Upper lobe of left lung (tissue), 6 donors: ENCODE measurements at places on chromosomes 3 and 15.

DNA sequence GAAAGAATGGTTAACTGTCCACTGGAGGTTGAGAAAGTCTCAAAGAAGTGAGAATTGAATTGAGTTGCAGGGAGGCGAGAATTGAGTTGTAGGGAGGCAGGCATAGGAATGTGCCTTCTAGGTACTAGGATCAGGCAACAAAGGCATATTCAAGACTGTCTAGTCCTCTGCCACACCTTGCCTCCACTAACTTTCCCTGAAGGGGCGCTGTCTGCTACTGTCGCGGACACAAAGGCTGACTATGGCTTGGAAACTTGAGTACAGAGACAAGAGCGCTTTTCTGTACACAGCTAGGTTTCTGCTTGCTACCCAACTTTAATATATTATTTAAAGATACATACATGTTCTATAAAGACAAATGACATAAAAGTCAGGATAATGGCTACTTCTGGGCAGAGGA, 10.4 kb upstream of the FBXL22 start:
- H3K36me3 ChIP-seq, result peaks cover 87% of the 10 kb centered on the region
- H3K4me1 ChIP-seq, result no peaks in the 10 kb centered on the region
- H3K4me3 ChIP-seq, result no peak overlapping the region
- no peaks in the 10 kb centered on the region for H3K27me3 ChIP-seq

GRCh38 chr3:71478568-71478967, 105.0 kb downstream of the FOXP1 start:
- H3K4me1 ChIP-seq, result no peaks in the 10 kb centered on the region

DNA sequence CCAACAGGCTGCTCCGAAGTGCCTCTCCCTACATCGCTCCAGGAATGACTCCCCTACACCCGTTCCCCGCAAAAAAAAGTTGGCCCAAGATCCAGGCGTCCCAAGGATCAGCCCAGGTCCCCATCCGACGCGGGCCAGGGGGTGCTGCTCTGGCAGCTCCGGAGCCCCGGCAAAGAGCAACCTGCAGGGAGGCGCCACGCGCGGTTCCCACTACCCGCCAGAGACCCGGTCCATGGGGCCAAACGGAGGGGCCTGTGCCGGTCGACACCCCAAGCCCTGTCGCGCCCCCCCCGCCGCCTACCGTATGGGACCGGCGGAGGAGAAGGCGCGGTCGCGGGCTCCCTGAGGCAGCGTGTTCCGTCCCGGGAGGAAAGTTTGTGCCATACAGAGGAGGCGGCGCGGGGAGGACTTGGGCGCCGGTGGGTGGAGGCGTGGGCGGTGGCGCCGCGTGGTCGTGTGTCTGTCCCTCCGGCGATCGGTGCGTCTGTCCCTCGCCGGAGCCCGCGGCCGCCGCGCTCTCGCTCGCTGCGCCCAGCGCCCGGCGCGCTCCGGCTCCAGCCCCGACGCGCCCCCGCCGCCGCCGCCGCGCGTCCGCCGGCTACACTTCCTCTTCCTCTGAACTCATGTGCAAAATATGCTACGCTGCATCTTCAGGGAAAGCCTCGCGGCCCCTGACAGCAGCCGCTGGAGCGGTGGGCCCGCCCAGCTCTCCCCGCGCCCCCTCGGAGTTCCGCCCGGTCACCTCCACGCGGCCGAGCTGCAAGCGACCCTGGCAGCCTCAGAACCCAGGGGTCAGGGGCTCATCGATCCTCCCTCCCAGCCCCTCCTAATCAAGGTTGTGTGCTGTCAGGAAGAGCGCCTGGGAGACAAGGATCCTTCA, at the start of gene RFTN1:
RFTN1 (minus strand) TSS at position 559 of the 880 bp plus-strand sequence. CDS start 19,830 bp downstream, outside the sequence.
- peak; percentile 95 for DNase-seq
- H3K27me3 ChIP-seq, result no peaks in the 10 kb centered on the region
- peaks cover 55% of the 10 kb centered on the region for H3K4me1 ChIP-seq
- no peaks in the 10 kb centered on the region for H3K36me3 ChIP-seq
- H3K4me3 ChIP-seq, result peak within 1 kb of the TSS; percentile 73

DNA sequence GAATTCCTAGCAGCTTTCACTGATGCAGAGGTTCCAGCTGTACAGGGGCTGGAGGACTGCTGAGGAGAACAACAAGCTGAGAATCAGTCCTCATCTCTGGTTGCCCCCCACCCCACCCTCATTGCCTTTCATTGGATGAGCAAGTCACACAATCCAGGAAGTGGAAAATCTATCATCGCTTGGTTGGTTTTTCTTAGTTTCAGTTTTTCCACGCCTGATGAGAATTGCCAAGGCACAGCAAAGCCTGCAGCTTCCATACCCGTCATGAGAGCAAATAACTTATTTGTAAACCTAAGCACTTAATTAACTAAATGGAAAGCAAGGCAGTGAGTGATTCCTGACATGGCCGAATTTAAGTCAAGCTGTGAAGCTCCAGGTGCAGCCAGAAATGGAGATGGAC, 21.4 kb upstream of the LIPC start:
- DNase-seq, result no peak
- no peaks in the 10 kb centered on the region for H3K36me3 ChIP-seq
- no peak overlapping the region for H3K27ac ChIP-seq
- no peaks in the 10 kb centered on the region for H3K4me1 ChIP-seq

GRCh38 chr3:129593595-129594339, 12.7 kb downstream of the PLXND1 start:
- no peaks in the 10 kb centered on the region for H3K27me3 ChIP-seq
- no peak overlapping the region for H3K4me3 ChIP-seq
- peaks cover 98% of the 10 kb centered on the region for H3K4me1 ChIP-seq
- no peaks in the 10 kb centered on the region for H3K36me3 ChIP-seq
- DNase-seq, result no peak

DNA sequence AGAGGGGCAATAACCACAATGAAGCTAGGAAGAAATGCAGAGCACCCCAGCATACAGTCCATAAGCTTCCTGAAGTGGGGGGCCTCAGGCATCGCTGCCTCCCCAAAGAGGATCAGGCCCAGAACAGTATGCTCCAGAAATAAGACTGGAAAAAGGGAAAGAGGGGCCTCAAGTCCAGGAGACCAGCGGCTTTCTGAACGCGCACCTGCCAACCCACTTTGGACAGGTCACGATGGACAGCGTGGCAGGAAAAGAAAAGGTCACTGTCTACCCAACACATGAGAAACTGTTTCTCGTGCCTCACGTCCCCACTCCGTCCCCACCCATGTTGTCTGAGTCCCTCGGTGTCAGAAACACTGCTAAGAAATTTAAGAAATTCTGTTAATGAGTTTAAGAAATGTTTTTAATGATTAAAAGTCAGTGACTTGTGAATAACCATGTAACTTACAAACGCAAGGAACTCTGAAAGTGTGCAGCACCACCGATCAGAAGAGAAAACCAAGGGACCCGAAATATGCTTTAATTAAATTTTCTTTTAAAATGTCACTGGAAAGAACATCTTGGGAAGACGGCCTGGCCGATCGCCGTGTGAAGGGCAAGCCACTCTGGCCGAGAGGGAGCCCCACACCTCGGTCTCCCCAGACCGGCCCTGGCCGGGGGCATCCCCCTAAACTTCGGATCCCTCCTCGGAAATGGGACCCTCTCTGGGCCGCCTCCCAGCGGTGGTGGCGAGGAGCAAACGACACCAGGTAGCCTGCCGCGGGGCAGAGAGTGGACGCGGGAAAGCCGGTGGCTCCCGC, 1.7 kb upstream of the PPARG start:
- no peak for DNase-seq
- H3K27me3 ChIP-seq, result peaks cover 7% of the 10 kb centered on the region
- no peak overlapping the region for H3K27ac ChIP-seq
- peaks cover 14% of the 10 kb centered on the region for H3K4me1 ChIP-seq
- no peak overlapping the region for H3K4me3 ChIP-seq

DNA sequence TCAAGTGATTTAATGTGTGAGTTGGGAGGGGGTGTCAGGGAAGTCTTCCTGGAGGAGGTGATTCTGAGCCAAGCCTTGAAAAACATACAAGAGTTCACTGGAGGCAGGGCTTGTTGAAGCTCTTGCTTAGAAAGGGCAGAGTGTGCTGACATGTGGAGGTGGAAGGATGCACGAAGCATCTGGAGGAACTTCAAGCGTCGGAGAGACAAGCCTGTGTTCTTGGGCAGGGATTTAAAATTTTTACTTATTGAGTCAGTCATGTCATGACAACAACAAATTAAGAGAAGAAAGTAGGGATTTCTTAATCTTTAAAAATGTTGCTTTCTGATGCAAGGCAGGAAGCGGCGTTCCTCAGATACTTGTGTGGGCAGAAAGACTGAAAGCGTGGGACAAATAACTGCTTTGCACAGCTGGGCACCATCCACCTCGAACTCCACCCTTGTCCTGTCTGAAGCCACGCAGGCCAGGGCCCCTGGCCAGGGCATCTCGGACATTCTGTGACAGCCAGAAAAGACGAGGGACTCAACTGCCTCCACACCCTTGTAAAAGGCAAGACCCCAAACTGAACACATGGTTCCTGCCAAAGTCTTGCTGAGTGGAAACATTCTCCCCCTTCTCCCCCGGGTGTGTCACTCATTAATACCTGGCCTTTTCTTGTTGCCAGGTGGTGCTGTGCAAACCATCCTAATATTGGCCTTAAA, 6.9 kb upstream of the IL16 start:
- no peak overlapping the region for H3K4me3 ChIP-seq
- H3K27me3 ChIP-seq, result no peaks in the 10 kb centered on the region
- DNase-seq, result peak; percentile 83

DNA sequence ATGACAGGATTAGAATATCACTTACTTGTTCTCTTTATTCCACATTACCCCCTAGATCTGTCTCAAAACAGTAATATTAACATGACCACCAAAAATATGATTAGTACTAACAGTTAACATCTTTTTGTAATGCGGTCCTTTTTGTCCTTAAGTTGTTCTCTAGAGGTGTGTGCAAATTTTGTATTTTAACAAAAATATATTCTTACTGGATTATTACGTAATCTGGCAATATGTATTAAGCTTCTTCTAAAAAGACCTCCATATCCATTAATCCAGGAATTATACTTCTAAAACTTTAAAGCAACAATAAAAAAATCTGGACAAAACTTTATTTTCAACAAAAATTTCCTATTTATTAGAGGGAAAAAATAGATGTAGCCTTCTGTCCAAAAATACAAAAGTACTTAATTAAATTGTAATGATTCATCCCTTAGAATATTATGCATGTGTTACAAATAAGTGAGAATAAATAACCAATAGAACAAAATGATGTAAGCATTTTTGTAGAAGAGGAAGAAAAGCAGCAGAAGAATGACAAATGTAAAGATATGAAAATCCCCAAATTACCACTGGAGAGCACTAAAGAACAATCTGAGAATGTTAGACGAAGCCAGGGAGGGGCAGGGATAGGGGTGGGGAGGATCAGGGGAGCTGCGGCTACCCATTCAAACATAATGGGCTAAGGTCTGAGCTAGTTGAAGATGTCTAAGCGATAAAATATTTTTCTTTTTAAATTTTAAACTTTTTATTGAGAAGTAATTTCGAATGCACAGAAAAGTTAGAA, 945.6 kb downstream of the MCTP2 start:
- no peaks in the 10 kb centered on the region for H3K27me3 ChIP-seq
- no peak for DNase-seq
- no peak overlapping the region for H3K4me3 ChIP-seq
- no peak overlapping the region for H3K27ac ChIP-seq
- no peaks in the 10 kb centered on the region for H3K36me3 ChIP-seq

GRCh38 chr3:53804697-53805462, 41.3 kb downstream of the CHDH start:
- H3K27ac ChIP-seq, result no peak overlapping the region
- no peaks in the 10 kb centered on the region for H3K4me1 ChIP-seq
- DNase-seq, result no peak
- H3K4me3 ChIP-seq, result no peak overlapping the region
- no peaks in the 10 kb centered on the region for H3K27me3 ChIP-seq
- peaks cover 6% of the 10 kb centered on the region for H3K36me3 ChIP-seq

DNA sequence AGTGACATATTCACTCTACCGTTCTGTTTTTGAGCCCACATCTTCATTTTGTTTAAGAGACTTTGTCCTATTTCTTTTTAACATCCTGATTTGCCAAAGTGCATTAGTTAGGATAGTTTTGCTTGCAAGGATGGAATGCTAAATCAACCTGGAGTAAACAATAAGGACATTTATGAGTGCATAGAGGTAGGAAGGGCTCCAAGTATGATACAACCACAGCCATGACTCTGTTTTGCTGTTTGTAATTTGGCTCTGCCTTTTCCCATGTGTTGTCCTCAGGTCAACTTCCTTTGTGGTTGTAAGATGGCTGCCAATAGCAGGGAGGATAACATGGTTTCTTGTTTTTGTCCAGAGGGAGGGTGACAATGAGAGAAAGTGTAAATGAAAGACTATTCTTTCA, 66.4 kb upstream of the GOLIM4 start:
- H3K36me3 ChIP-seq, result no peaks in the 10 kb centered on the region
- H3K4me1 ChIP-seq, result no peaks in the 10 kb centered on the region
- H3K27ac ChIP-seq, result no peak overlapping the region
- H3K4me3 ChIP-seq, result no peak overlapping the region

- H3K36me3 ChIP-seq, result no peaks in the 10 kb centered on the region
- H3K4me3 ChIP-seq, result no peak overlapping the region
- no peaks in the 10 kb centered on the region for H3K27me3 ChIP-seq
- no peaks in the 10 kb centered on the region for H3K4me1 ChIP-seq
- DNase-seq, result no peak
Measured at GRCh38 chr15:44414001-44414400, 13.4 kb upstream of the CTDSPL2 start.

GRCh38 chr3:16741103-16741758, 136.0 kb upstream of the DAZL start:
- no peak overlapping the region for H3K27ac ChIP-seq
- H3K27me3 ChIP-seq, result no peaks in the 10 kb centered on the region
- no peak for DNase-seq
- H3K36me3 ChIP-seq, result no peaks in the 10 kb centered on the region

GRCh38 chr15:52243286-52243685, 52.1 kb upstream of the GNB5 start:
- no peak overlapping the region for H3K27ac ChIP-seq
- H3K27me3 ChIP-seq, result no peaks in the 10 kb centered on the region
- no peak overlapping the region for H3K4me3 ChIP-seq
- DNase-seq, result no peak

DNA sequence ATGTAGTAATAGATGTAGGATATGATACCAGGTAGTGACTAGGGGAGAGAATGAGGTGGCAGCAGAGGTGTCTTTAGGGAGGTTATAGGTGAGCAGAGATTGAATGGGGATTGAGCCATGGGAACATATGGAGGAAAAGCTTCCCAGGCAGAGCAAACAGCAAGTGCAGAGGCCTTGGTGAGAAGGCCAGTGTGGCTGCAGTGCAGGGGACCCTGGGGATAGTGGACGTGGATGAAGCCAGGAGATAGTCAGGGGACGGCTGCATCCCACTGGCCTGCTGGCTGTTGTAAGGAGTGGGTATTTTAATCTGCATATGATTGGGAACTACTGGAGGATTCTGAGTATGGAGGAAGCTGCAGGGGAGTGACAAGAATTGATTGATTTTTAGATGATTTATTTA, 62.7 kb upstream of the TRAK1 start:
- no peak overlapping the region for H3K4me3 ChIP-seq
- no peaks in the 10 kb centered on the region for H3K36me3 ChIP-seq
- no peak overlapping the region for H3K27ac ChIP-seq
- H3K4me1 ChIP-seq, result peaks cover 49% of the 10 kb centered on the region

DNA sequence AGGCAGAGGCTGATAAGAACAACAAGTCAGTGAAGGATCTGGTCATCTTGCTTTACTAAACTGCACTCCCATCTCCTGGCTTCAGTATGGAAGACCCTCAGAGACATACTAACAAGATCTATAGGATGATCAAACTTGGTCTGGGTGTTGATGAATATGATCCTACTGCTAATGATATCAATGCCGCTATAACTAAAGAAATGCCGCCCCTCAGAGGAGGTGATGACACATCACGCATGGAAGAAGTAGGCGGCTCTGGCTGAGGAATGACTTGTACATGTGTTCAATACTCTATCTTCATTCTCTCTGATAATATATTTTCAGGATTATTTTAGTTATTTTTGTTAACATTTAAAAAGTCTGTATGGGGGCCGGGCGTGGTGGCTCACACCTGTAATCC, 17.5 kb upstream of the EIF2B5 start:
- no peaks in the 10 kb centered on the region for H3K27me3 ChIP-seq
- H3K4me1 ChIP-seq, result no peaks in the 10 kb centered on the region
- no peak for DNase-seq
- H3K36me3 ChIP-seq, result no peaks in the 10 kb centered on the region
- H3K27ac ChIP-seq, result no peak overlapping the region
- no peak overlapping the region for H3K4me3 ChIP-seq
